Osteoblast (primary cell): ENCODE measurements at places on chromosomes 13 and 19. TPM values are rescaled to one million over a fixed set of nuclear protein-coding genes. Genes with fewer than 3 reads are reported as not detected.

DNA sequence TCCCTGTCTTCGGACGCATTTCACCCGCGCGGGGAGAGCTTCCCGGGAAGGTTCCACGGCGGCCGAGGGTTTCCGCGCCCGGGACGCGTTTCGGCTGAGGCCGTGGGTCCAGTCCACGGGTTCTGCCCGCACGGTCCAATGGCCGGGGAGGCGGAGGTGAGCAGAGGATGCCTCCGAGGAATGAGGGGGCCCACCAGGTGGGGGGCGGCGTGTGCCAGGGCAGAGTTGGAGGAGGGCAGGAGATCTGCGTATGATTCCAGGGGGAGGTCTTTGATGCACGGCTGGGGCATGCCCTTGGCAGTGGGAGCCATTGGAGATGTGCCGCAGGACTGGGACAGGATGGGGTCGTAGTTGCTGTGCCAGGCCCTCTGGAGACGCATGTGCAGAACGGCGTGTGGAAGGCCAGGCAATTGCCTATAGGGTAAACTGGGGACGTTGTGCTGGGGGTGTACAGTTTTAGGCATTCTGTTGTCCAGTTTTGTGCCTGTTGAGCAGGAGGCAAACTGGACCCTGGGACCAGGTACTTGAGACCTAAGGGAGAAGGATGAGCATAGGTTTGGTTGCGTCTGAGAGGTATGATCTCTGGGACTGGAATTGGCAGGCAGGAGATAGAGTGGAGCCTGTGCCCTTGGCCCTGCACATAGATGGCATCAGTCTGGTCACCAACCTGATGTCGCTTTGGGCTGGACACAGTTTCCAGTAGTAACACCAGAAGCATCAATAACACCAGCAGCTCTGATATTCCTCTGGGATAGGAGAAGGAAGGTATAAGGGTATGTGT lies 751 bp downstream of the ZNF584 start:
- peak; percentile 87 for DNase-seq

GRCh38 chr13:34657716-34658115 lies 284.4 kb upstream of the NBEA start:
- no peak for DNase-seq

DNA sequence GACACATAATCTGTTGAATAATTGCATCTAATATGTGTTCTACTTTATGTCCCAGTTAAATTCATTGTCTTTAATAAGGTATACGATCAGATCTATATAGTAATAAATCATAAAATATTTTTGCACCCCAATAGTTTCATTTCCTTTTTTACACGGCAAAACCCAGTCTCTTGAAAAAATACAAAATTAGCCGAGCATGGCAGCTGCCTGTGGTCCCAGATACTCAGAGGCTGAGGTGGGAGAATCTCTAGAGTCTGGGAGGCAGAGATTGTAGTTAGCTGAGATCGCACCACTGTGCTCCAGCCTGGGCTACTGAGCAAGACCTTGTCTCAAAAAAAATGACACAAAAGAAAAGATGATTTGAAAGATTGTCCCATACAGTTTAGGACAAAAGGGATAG lies 52.3 kb upstream of the PARP4 start:
- DNase-seq = no peak

DNA sequence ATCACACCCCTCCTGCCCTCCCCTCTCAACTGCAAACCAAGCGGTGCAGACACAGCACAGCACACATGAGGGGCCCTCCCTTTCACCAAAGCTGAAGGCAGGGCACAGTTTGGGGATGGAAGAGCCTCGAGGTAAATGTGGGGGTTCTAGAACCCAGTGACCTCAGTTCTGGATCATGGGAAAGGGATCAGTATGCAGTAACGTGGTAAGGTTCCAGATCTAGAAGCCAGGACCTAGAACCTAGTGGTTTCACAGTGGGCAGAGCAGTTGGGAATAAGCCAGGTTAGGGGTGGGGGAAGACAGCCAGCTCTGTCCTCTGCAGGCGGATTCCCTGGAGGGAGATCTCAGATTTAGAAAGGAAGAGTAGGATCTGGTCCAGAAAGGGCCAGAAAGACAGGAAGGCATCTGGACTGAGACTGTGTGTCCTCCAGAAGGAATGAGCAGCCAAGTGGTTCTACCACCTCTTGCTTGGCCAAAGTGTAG lies 3.1 kb downstream of the FTL start:
- DNase-seq = peak; percentile 41

GRCh38 chr13:90084684-90085290 lies 1262.7 kb upstream of the MIR17HG start:
- no peak for DNase-seq

DNA sequence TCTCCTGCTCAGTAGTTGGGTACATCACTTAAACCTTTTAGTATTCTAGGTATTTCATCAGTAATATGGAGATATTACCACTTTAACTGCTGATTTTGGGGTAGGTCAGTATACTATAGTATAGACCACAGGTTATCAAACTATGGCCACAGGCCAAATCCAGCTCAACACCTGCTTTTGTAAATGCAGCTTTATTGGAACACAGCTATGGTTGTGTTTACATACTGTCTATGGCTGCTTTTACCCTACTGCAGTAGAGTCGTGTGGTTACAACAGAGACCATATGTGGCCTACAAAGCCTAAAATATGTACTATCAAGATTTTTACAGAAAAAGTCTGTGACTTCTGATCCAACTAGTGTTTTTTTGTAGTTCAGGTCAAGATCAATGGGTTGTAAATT lies 10.3 kb downstream of the COG6 start:
- no peak for DNase-seq

The ERCC5 gene
- total RNA-seq = 99.2 and 103 TPM in 2 replicates

The CPAMD8 gene
- 0.29 and 0.36 TPM in 2 replicates for total RNA-seq
